SHP77 (cell line): ENCODE measurements at places on chromosomes 12 and 14.

DNA sequence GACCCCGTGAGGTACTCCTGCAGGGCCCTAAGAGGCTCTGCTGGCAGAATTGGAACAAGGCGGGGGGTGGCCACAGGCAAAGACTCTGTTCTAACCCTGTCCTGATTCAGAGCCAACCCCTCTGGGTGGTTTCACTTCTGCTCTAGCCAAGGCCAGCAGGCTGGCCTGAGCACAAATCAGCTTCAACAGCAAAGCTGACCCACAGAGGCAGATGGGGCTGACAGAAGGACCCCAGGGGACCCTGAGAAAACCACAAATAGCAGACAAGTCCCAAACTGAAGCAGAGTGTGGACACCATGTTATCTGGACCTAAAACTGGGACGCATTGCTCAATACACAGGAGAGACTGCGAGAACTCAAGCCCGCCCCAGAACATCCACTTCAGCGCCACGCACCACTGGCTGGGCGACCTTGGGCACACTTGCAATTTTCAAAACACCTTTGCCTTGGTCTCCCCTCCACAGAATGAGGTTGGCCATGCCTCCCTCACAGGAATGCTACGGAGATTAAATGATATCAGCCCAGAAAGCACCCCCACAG is 76.4 kb upstream of the DICER1 start:
- no peak for DNase-seq

DNA sequence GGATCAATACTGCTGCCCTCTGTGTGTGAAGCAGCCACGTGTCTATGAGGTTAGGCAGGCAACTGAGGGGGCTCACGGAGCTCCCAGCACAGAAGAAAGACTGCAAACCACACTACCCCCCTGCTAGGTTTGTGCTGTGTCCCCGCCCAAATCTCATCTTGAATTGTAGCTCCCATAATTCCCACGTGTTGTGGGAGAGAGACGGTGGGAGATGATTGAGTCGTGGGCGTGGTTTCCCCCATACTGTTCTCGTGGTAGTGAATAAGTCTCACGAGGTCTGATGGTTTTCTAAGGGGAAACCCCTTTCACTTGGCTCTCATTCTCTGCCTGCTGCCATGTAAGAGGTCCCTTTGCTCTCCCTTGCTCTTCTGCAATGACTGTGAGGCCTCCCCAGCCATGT is 68.6 kb downstream of the ACTN1 start:
- no peak for DNase-seq

- no peak for DNase-seq
Observed at GRCh38 chr14:37586797-37587130, 8.3 kb downstream of the FOXA1 start.

GRCh38 chr12:117792471-117792870 is 176.3 kb downstream of the KSR2 start:
- no peak for DNase-seq

GRCh38 chr12:48034835-48035805 is 30.8 kb upstream of the COL2A1 start:
- DNase-seq = no peak

DNA sequence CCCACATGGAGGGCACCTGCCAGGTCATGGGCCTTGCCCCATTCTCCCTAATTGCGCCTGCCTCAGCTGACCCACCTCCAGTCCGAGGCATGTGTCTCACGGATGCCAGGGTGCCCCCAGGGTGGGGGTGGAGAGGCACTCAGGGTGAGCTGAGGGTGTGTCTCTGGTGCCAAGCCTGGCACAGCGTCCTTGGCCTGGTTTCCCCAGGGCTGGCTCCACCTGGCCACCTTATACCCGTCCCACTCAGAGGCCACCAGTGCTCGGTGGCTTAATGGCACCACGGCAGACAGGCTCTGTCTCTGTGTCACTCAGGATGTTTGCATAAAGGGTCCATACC is 33.6 kb upstream of the TDRD9 start:
- no peak for DNase-seq

DNA sequence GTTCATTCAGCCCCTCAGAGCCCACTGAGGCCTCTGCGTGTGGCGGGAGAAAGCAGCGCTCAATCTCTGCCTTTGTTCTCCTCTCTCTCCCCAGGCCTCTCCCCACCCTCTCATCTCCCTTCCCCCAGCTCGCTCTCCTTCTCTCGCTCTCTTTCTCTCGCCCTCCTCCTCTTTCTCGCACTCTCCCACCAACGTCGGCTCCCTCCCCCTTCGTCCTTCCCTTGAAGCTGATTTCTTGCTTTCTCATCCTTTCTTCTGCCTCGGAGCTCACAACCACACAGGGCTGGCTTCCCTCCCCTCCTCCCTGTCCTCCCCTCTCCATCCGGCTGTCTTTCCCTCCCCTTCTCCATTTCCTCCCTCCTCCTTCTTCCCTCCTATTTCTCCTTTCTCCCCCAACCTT is 96.4 kb downstream of the LRRC74A start:
- DNase-seq = no peak

- DNase-seq = no peak
Observed at GRCh38 chr14:100145682-100146464, 13.6 kb downstream of the DEGS2 start.

DNA sequence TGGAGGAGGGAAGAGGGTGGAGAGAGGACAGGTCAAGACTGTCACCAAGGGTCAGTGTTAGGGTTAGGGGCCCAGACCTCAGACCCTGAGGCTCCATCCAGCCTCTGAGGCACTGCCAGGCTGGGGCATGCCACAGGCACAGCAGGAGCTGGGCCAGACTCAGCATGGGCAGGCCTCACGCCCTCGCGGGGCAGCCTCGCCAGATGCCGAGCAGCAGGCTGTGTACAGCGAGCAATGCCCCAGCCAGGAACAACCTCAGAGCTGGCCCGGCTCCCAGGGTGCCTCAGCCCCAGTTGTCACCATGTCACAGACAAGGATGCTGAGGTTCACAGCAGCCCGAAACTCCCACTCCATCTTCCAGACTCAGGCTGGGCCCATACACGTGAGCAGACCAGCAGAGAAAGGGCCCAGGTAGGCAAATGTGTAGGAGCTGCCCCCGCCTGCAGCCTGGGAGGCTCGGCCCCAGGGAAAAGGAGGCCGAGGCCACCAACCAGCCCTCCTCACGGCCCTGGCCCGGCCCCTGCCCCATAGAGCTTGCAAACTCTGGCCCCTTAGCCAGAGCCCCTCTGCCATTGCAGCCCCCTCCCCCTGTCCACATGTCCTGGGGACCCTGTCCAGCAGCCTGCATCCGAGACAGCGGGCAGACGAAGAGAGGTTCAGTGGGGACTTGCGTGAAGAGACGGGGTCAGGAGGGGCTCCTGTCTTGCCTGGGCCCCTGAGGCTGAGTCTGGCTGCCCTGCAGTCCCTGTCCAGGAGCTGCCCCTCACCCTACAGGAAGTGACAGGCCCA is 7.5 kb downstream of the C14orf180 start:
- DNase-seq = no peak
